Large intestine (tissue), 12 donors: ENCODE measurements at places on chromosomes 12 and 14. TPM values are rescaled to one million over a fixed set of nuclear protein-coding genes. Genes with fewer than 3 reads are reported as not detected.

GRCh38 chr12:3161861-3162260 is 84.7 kb downstream of the TSPAN9 start:
- no peak for DNase-seq

DNA sequence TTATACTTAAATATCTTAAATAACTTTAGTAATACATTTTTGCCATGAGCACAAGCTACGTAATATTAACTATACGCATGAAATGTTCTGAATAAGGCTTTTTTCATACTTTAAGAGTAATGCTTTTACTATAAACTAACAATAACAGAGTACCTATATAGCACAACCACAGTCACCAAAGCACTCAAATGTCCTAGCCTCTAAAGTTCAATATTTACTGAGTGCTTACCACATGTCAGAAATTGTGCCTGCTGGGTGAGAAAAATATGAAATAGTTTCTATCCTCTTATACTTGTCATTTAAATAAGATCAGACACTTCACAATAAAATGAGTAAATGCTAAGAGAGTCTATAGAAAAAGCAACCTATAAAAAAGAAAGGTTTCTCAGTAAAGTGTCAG is 83.1 kb downstream of the SH2B3 start:
- no peak for DNase-seq

DNA sequence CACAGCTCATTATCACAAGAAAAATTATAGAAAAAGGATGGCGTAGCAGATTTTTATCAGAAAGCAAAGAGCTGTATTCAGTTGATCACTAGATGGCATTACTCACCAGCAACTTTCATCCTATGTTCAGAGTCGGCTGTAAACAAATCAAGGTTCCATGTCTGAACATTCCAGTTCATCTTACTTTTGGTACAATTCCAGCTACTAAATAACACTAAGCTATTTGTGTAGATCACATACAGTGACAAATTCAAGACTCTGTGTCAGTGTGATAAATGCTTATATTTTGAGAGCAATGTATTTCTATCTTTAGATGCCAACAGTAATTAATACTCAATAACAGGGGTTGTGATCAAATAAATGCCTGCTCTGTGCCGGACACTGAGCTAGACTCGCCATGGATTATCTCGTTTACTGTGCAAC is 30.1 kb downstream of the NRDE2 start:
- DNase-seq = peak; percentile 65

- DNase-seq = no peak
Observed at GRCh38 chr14:106551265-106551664, 1024.9 kb downstream of the TMEM121 start.

DNA sequence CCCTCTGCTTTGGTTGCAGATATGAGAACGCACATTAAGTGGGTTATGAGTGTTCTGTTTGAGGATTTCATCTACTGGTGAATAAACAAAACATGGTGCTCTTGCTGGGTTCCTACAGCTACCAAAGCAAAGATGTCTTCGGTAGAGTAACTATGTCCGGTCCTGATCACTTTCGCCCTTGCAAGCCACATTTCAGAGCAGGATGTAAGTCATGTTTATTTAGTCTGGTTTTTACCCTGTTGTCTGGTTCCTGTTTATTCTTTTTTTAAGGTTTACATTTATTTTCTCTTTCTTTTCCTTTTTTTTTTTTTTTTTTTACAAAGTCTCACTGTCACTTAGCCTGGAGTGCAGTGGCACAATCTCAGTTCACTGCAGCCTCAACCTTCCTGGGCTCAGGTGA is 99.2 kb downstream of the VEZT start:
- DNase-seq = no peak

- no peak for DNase-seq
Observed at GRCh38 chr14:97866664-97867063, 1069.5 kb downstream of the VRK1 start.

The KRT79 gene
- polyA plus RNA-seq = not detected

- DNase-seq = no peak
Observed at GRCh38 chr12:74897425-74898211, 312.0 kb downstream of the KCNC2 start.

The BDKRB2 gene
- 9.1 TPM for polyA plus RNA-seq
